Urinary bladder (tissue), 4 donors: ENCODE measurements at places on chromosomes 5 and 9.

- DNase-seq = no peak
Observed at GRCh38 chr5:7894860-7895259, 25.9 kb downstream of the MTRR start.

DNA sequence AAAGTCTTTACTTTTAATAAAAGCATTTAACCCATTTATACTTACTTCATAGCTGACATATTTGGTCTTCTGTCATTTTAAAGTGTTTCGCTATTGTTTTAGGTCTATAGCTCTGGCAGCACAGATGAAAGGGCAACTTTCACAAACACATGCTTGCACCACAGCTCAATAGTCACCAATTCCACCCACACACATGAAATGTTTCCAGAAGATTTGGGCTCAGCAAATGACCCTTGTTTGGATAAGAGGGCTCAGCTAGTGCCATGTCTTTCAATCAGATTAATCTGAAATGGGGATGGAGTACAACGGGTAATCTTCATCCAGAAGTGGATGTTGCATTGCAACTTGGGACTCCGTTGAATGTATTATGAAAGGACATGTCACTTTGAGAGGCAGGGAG lies 176.0 kb downstream of the FGF18 start:
- no peak for DNase-seq

GRCh38 chr9:97722331-97722730 lies 25.2 kb upstream of the XPA start:
- DNase-seq = no peak

- no peak for DNase-seq
Observed at GRCh38 chr5:151632524-151632923, 41.4 kb upstream of the FAT2 start.

DNA sequence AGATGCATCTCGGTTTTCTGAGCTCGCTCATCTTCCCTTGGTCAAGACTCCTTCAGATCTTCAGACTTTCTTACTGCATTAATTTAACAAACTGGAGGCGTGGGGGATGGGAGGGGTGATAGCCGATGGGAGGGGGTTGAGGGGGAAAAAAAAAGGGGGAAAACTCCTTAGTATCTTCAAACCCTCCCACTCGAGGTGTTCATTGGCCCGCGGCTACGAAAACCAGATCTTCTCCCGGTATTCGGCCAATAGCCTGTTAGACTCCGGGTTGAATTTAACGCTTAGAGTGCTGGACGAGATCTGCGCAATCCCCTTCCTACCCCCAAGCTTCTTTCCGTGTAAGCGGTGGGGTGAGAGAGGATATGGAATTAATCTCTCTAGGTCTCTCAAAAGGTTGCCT lies 689 bp upstream of the GLRA1 start:
- DNase-seq = no peak

- no peak for DNase-seq
Observed at GRCh38 chr5:38775218-38775840, 70.5 kb upstream of the OSMR start.

GRCh38 chr9:131394464-131395156 lies 724 bp downstream of the PRRC2B start:
- DNase-seq = no peak

DNA sequence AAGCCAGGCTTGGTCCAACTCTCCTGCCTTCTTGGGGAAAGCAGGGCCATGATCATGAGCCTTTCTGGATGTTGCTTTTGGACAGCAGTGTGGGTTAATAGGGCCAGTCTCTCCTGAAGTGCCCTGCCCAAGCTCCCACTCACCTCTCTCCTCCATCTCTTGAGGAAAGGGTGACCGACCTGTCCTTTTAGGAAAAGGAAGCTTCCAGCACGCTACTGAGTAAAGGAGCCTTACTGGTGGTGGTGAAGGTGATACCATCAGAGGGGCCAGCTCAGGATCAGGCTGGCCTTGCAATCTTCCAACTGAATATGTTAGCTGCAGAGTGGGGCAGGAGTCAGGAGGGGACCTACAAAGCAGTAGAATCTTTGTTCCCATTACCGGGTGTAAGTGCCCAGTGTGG lies 2.2 kb upstream of the RGS3 start:
- no peak for DNase-seq

DNA sequence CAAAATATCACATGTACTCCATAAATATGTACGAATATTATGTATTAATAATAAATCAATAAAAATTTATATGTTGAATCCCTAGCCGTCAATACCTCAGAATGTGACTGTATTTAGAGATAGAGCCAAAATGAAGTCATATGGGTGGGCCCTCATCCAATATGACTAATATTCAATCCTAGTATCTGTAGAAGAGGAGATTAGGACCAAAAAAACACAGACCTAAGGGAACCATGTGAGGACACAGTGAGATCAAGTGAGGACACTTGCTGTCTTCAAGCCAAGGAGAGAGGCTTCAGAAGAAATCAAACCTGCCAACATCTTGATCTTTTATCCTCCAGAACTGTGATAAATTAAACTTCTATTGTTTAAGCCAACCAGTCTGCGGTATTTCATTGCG lies 3.7 kb upstream of the AMACR start:
- no peak for DNase-seq

- no peak for DNase-seq
Observed at GRCh38 chr5:116529615-116530014, 45.0 kb downstream of the SEMA6A start.

GRCh38 chr5:178209334-178210072 lies 5.2 kb downstream of the HNRNPAB start:
- no peak for DNase-seq

GRCh38 chr9:130414910-130415746 lies 29.6 kb upstream of the ASS1 start:
- DNase-seq = no peak

DNA sequence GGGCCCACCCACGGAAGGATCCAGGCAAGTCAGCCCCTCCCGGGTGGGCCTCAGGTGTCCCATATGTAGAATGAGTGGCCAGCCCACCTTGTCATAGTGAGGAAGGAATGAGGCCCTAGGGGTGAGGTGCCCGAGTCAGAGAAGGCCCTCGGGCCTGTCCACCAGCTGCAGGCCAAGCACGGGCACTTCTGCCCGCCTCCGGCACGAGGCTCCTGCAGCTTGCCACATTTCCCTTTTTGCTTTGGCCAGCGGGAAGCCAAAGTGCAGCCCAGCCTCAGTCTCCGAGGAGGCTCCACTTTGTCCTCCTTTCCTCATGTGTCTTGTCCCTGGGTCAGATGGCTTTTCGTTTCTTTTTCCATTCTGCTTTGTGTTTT lies 72.9 kb downstream of the PSMB7 start:
- no peak for DNase-seq

- no peak for DNase-seq
Observed at GRCh38 chr5:145775893-145776444, 59.2 kb downstream of the PRELID2 start.

GRCh38 chr5:119402555-119402954 lies 46.7 kb downstream of the TNFAIP8 start:
- no peak for DNase-seq

- no peak for DNase-seq
Observed at GRCh38 chr5:138900281-138900965, 25.3 kb upstream of the LRRTM2 start.
